ENCODE measurements at places on chromosomes 13 and 19. TPM values are rescaled to one million over a fixed set of nuclear protein-coding genes. Genes with fewer than 3 reads are reported as not detected.

The YJU2 gene
- total RNA-seq: 25.3 TPM

The CELF5 gene
- 0.25 TPM for total RNA-seq

The PLA2G4C gene
- total RNA-seq: 11.5 TPM

The LRG1 gene
- 0.15 TPM for total RNA-seq

- peaks cover 11% of the 10 kb centered on the region for H3K27me3 ChIP-seq
- no peak overlapping the region for H3K4me3 ChIP-seq
- no peak overlapping the region for H3K27ac ChIP-seq
- no peaks in the 10 kb centered on the region for H3K36me3 ChIP-seq
- DNase-seq: peak; percentile 24
These were observed 16.1 kb upstream of the TPP2 start for GRCh38 chr13:102580552-102581169.

GRCh38 chr19:58406818-58407657 lies 1.4 kb upstream of the ZNF584 start:
- no peaks in the 10 kb centered on the region for H3K27me3 ChIP-seq
- peak overlapping the region; percentile 89 for H3K27ac ChIP-seq
- peaks cover 9% of the 10 kb centered on the region for H3K36me3 ChIP-seq

DNA sequence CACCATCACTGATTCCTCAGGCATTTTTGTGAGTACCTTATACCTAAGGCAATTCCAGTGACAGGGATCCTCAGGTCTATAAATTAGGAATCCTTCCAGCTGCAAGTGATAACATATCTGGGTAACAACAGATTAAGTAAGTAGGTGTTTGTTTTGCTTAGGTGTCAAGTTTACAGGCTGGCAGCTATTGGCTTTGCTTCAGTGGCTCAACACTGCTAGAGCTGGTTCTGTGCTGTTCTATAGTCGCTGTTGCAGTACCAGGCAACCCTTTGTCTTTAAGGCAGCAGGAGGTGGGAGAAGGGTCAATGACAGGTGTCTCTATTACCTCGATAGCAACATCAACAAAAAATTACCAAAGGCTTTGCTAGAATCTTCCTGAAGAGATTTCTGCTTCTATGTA lies 27.0 kb downstream of the SLC10A2 start:
- no peak for DNase-seq
- H3K4me3 ChIP-seq: no peak overlapping the region
- H3K4me1 ChIP-seq: no peaks in the 10 kb centered on the region
- no peak overlapping the region for H3K27ac ChIP-seq

DNA sequence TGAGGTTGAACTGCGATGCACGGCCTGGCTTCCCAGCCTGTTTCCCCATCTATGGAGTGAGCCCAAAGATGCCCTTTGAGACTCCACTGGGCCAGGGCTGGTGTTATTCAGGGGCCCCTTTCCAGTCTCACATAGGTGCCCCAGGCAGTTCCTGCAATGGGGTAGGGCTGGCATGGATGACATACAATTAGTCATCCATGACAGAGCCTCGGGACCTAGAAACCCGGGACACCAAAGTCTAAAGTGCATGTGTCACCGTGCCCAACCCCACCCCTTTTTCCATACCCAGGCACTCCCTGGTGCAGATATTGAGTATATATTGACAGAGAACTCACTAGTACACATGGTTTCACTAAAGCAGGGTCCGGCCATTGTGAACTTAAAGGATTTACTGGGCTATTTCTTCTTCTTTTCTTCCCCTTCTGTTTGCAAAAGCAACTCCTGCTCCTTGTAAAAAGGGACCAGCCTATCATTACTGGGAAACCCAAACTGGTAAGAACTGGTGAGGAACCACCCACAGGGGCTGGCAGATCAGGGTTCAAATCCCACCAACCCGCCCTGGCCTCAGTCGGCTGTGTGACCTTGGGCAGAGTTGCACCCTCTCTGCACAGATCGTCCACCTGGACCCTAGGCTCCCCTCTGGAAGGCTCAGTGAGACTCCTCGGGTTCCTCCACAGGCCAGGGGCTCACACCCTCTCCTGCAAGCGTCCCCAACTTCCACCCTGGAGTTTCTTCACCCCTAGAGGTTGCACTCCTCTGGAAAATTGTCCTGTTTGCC lies 2.7 kb downstream of the B3GNT3 start:
- H3K4me1 ChIP-seq: peaks cover 46% of the 10 kb centered on the region
- H3K27ac ChIP-seq: no peak overlapping the region
- no peak overlapping the region for H3K4me3 ChIP-seq
- peak; percentile 36 for DNase-seq

GRCh38 chr13:72864142-72865011 lies 82.4 kb downstream of the PIBF1 start:
- peaks cover 23% of the 10 kb centered on the region for H3K36me3 ChIP-seq
- peaks cover 11% of the 10 kb centered on the region for H3K4me1 ChIP-seq
- peak overlapping the region; percentile 17 for H3K27ac ChIP-seq
- no peak for DNase-seq
- no peaks in the 10 kb centered on the region for H3K27me3 ChIP-seq
